Hematopoietic multipotent progenitor cell treated with erythropoietin and hydrocortisone succinate and interleukin-3 and kit ligand, for 6 days (in vitro differentiated cells): ENCODE measurements at places on chromosomes 3 and 15.

DNA sequence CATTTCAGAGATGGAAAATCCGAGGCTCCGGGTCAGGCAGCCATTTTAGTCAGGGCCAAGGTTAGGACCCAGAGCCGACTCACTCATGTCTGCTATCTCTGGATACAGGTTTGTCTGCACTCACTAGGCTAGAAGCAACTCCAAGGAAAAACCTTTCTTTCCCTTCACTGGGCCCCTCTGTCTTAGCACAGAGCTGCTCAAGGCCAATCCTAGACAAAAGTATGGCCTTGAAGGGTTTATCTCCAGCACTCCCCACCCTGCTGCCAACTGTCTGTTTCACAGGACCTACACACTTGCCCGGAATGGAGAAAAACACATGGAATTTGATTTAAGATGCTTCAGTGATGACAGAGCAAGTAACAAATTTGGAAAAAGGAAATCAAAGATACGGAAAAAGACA is 25.6 kb downstream of the ACAN start:
- DNase-seq = no peak

- DNase-seq = peak; percentile 79
Measured at GRCh38 chr3:43389388-43390254, 103.3 kb downstream of the SNRK start.

- DNase-seq = peak; percentile 80
Measured at GRCh38 chr3:169811631-169812331, 889 bp upstream of the LRRIQ4 start.

DNA sequence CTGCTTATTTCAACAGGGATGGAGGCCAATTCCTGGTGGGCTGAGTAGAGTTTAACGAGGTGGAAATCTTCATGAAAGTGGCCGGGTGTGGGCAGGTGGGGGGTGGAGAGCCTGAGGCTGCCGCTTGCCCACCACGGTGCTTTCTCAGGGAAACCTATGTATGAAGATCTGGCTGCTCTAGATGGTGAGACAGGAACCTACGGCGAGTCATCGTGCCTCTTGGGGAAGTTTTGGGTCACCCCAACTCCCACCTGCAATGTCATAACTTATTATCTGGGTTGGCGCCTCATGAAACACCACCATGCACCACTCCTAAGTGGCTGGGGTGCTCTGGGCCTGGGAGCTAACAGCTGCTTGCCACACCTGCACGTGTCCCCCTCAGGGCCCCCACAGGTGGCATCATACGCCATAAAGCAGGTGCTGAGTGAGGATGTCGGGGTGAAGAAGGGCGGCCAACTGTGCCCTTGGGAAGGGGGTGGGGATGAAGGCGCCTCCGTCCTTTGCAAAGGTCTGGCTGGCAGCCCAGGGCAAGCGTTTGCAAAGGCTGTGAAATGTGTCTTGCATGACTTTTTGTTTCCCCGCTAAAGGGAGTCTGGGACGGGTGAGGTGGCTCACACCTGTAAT is 27.9 kb upstream of the SNRPA1 start:
- DNase-seq = no peak

DNA sequence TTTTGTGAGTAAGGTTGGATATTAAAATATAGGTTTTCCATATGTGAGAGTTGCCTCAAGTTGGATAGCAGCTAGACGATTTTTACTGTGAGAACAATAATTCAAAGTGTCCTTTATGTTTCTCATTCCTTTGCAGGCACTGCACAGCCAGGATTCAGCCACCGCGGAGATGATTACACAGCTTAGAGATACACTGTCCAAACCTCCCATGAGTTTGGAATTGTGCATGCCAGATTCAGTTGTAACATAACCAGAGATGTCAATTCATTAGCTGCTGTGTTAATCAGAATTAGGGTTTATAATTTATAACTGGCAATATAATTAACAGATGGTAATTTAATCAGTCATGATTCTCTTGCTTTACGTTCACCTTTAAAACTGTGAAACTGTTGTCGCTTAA is 132.3 kb downstream of the GABRB3 start:
- no peak for DNase-seq

DNA sequence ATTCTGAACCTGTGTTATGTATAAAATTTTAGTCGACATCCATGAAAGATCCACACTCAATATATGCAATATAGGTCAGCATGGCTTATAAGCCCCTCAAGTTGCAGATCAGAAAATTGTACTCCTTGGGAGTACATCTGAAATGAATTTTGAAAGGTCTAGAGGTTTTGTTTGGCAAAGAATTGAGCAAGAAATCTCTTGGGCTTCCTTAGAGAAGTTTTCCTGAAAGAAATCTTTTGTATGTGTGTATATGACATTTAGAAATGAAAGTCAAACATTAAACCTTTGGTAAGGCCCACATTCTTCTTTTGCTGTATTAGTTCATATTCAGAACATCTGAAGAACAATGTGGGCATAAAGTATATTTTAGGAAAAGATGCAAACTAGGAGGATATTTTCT is 1006.6 kb downstream of the NAALADL2 start:
- no peak for DNase-seq

DNA sequence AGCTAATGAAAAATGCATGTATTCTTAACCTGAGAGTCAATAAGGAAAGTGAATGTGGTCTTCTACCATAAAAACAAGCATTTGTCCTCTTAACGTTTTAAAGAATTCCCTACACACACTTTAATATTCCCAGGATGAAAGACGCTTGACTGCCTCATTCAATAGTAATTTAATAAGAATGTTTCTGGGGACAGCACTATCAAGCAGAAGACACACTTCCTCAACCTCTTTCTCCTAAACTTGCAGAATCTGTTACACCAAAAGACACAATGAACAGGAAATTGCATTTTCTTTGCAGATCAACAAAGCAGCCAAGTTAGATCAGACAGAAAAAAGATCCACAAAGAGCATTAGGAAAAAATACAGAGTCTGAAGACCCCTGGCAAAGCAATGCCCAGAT is 97.7 kb downstream of the PLCH1 start:
- no peak for DNase-seq

- DNase-seq = no peak
Measured at GRCh38 chr3:76684946-76685345, 355.0 kb upstream of the ROBO2 start.

GRCh38 chr3:57221883-57222282 is 5.6 kb upstream of the APPL1 start:
- no peak for DNase-seq

DNA sequence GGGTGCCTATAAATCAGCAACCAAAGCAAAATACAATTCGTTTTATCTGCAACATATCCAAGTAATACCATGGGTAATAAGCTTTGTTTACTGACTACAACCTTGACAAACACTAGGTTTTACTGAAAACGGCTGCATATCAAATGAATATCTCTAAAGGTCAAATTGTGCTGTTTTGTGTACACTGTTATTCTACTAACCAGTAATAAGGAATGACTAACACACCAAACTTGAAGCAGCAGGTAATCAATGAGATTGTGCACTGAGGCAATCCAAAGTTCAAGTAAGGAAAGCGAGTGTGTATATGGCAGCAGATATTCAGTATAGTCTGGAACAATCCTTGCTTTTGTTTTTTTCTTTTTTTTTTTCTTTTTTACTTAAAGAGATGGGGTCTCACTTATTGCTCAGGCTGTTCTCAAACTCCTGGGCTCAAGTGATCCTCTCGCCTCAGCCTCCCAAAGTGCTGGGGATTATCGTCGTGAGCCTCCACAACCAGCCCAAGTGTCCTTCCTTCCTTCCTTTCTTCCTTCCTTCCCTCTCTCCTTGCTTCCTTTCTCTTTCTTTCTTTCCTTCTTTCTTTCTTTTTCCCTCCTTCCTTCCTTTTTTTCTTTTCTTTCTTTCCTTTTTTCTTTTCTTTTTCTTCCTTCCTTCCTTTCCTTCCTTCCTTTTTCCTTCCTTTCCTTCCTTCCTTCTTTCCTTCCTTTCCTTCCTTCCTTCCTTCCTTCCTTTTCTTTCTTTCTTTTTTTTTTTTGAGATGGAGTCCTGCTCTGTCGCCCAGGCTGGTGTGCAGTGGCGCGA is 34.9 kb downstream of the AP3S2 start:
- DNase-seq = no peak

DNA sequence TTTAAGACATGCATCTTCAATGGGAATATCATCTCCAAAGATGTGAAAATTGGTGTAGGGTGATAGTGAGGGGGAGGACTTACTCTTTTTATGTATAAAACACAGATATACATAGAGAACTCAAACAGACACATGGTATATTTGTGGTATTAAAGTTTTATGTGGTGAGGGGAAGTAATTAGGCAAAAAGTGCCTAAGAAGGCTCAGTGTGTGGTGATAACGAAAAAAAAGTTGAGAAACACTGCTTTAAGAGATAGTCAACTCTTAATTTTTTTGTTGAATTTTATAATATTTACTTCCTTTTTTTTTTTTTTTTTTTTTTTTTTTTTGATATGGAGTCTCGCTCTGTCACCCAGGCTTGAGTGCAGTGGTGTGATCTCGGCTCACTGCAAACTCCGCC is 174.2 kb upstream of the FRMD4B start:
- peak; percentile 52 for DNase-seq

GRCh38 chr3:49717959-49718857 is 1.3 kb downstream of the AMIGO3 start:
- DNase-seq = no peak

- DNase-seq = peak; percentile 57
Measured at GRCh38 chr3:184808021-184808420, 3.9 kb upstream of the VPS8 start.

DNA sequence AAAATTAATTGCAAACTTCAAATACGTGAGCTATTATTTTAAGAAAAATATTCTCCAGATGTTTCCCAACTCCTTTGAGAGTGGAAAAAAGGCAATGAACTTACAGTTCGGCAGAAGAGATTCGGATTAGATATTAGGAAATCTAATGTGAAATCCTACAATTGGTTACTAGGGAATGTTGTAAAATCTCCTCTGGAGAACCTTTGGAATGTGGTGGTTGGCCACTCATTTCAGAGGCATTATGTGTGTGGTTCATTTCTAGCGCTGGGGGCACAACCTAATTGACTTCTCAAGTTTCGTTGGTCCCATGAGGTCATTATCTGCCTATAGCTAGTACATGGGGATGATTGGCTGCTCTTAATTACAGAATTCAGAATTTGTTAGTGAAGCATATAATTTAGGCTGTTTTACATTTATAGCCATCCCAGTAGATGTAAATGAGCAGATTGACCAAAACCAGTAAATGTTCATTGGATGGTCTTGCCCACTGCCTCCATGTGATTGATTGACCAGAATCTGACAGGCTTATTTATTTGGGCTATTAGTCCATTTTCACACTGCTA is 34.6 kb upstream of the CMSS1 start:
- DNase-seq = no peak
